Neural progenitor cell (in vitro differentiated cells): ENCODE measurements at places on chromosomes 6 and 20. TPM values are rescaled to one million over a fixed set of nuclear protein-coding genes. Genes with fewer than 3 reads are reported as not detected.

ZBP1 gene
- not detected in 2 replicates for total RNA-seq

BFSP1 gene
- total RNA-seq = not detected in 2 replicates

TSPO2 gene
- total RNA-seq = not detected in 2 replicates

SIRPB2 gene
- total RNA-seq = not detected in 2 replicates

GTSF1L gene
- not detected in 2 replicates for total RNA-seq

BPIFA1 gene
- total RNA-seq = not detected in 2 replicates

TRMT6 gene
- total RNA-seq = 10.7 and 11.1 TPM in 2 replicates

VSX1 gene
- not detected in 2 replicates for total RNA-seq

SRMS gene
- total RNA-seq = not detected in 2 replicates

CYP39A1 gene
- total RNA-seq = 4.5 and 7.1 TPM in 2 replicates

XKR7 gene
- 0.07 and 0.19 TPM in 2 replicates for total RNA-seq

DNA sequence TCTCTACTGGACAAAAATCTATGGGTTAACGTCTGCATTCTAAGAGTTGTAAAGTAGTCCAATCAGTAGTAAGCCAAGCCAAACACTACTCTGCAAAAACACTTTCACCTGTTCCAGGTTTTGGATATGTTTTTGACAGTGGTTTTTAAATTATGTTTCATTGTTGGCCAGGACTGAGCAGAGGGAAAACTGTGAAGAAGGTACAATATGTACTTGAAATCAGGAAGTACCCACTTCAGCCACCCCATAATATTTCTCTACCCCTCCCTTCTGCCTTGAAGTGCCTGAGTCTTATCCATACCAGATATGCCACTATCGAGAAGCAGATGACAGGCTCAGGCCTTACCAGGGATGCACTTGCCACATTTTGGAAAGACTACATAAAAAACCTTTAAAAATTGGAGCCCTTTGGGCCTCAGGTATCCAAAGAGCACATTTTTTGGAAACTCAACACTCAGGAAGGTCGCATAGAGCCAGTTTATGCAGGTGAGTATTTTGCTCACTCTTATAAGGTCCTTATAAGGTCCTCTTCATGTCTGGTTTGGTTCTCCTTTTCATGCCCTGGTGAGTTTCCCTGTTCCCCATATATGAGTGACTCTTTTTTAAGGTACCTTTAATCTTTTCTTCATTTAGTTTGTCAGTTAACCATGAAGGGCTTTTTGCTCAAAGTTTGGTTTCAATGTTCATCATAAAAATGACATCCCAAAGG, 859.3 kb upstream of the FLRT3 start:
- H3K27me3 ChIP-seq = no peaks in the 10 kb centered on the region
- no peaks in the 10 kb centered on the region for H3K36me3 ChIP-seq
- H3K4me3 ChIP-seq = no peak overlapping the region
- H3K4me1 ChIP-seq = no peaks in the 10 kb centered on the region

GRCh38 chr6:38651121-38651784, 11.5 kb upstream of the BTBD9 start:
- no peak overlapping the region for H3K27ac ChIP-seq
- no peaks in the 10 kb centered on the region for H3K27me3 ChIP-seq
- no peaks in the 10 kb centered on the region for H3K4me1 ChIP-seq
- H3K4me3 ChIP-seq = no peak overlapping the region

- H3K27me3 ChIP-seq = no peaks in the 10 kb centered on the region
- no peak overlapping the region for H3K27ac ChIP-seq
- H3K4me1 ChIP-seq = peaks cover 12% of the 10 kb centered on the region
- H3K4me3 ChIP-seq = no peak overlapping the region
- DNase-seq = no peak
- no peaks in the 10 kb centered on the region for H3K36me3 ChIP-seq
Measured at GRCh38 chr20:11054266-11054993, 380.6 kb upstream of the JAG1 start.

GRCh38 chr20:61848851-61849250, 216.8 kb downstream of the TAF4 start:
- no peaks in the 10 kb centered on the region for H3K27me3 ChIP-seq
- DNase-seq = no peak
- peaks cover 6% of the 10 kb centered on the region for H3K4me1 ChIP-seq
- H3K36me3 ChIP-seq = no peaks in the 10 kb centered on the region
- no peak overlapping the region for H3K4me3 ChIP-seq
- no peak overlapping the region for H3K27ac ChIP-seq

- no peaks in the 10 kb centered on the region for H3K4me1 ChIP-seq
- H3K27ac ChIP-seq = no peak overlapping the region
- no peaks in the 10 kb centered on the region for H3K36me3 ChIP-seq
- DNase-seq = no peak
- H3K27me3 ChIP-seq = no peaks in the 10 kb centered on the region
Measured at GRCh38 chr20:39916236-39916765, 772.7 kb downstream of the MAFB start.

DNA sequence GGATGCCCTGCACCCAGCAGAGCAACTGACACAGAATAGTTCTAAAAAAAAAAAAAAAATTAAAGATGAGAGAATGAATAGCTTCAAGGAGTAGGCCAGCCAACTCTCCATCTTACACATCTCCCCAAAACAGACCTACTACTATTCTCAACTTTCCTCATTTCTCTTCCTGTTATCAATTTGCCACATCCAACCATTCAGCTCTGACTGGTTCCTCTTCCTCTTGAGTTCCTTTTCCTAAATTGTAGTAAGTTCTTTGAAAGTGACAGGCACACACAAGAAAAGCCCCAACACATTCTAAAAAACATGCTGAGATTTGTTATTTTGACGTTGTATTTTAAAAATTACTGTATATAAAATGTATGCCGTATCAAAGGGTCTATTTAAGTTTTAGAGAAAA, 117.2 kb downstream of the PDSS2 start:
- no peak overlapping the region for H3K27ac ChIP-seq
- no peaks in the 10 kb centered on the region for H3K4me1 ChIP-seq
- no peaks in the 10 kb centered on the region for H3K27me3 ChIP-seq
- no peak for DNase-seq
- no peak overlapping the region for H3K4me3 ChIP-seq

GRCh38 chr6:84258268-84258667, 30.8 kb upstream of the CEP162 start:
- no peaks in the 10 kb centered on the region for H3K4me1 ChIP-seq
- H3K27ac ChIP-seq = no peak overlapping the region
- no peak overlapping the region for H3K4me3 ChIP-seq

GRCh38 chr20:51867251-51867650, 64.9 kb upstream of the SALL4 start:
- no peak for DNase-seq
- H3K27me3 ChIP-seq = no peaks in the 10 kb centered on the region
- H3K27ac ChIP-seq = no peak overlapping the region
- H3K36me3 ChIP-seq = no peaks in the 10 kb centered on the region

GRCh38 chr20:4779616-4780015, 57.9 kb downstream of the PRND start:
- H3K27me3 ChIP-seq = no peaks in the 10 kb centered on the region
- no peak for DNase-seq
- H3K4me1 ChIP-seq = no peaks in the 10 kb centered on the region
- no peaks in the 10 kb centered on the region for H3K36me3 ChIP-seq
- no peak overlapping the region for H3K27ac ChIP-seq

- H3K27me3 ChIP-seq = peaks cover 100% of the 10 kb centered on the region
- peaks cover 38% of the 10 kb centered on the region for H3K4me1 ChIP-seq
- peak overlapping the region; percentile 40 for H3K4me3 ChIP-seq
- peak; percentile 75 for DNase-seq
- H3K36me3 ChIP-seq = no peaks in the 10 kb centered on the region
Measured at GRCh38 chr6:5998711-5999687, 7.7 kb downstream of the NRN1 start.

DNA sequence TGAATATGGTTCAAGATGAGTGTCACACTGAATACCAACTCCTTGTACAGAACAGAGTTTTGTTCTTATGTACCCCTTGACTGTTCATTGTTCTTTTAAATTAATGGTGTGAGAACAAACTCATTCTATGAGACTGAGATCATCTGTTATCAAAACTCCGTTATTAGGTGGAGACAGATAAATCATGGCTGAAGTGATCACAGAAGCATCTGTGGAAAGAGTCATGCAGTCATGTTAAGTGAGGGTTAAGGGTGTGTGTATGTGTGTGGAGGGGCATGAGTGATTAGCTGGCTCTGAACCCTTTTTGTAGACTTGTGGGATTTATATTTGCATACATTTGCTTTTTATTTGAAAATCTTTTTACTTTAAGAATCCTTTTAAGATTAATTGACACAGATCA, 24.7 kb downstream of the ADGRG6 start:
- H3K27ac ChIP-seq = no peak overlapping the region
- DNase-seq = no peak
- no peaks in the 10 kb centered on the region for H3K27me3 ChIP-seq
- H3K4me1 ChIP-seq = no peaks in the 10 kb centered on the region

DNA sequence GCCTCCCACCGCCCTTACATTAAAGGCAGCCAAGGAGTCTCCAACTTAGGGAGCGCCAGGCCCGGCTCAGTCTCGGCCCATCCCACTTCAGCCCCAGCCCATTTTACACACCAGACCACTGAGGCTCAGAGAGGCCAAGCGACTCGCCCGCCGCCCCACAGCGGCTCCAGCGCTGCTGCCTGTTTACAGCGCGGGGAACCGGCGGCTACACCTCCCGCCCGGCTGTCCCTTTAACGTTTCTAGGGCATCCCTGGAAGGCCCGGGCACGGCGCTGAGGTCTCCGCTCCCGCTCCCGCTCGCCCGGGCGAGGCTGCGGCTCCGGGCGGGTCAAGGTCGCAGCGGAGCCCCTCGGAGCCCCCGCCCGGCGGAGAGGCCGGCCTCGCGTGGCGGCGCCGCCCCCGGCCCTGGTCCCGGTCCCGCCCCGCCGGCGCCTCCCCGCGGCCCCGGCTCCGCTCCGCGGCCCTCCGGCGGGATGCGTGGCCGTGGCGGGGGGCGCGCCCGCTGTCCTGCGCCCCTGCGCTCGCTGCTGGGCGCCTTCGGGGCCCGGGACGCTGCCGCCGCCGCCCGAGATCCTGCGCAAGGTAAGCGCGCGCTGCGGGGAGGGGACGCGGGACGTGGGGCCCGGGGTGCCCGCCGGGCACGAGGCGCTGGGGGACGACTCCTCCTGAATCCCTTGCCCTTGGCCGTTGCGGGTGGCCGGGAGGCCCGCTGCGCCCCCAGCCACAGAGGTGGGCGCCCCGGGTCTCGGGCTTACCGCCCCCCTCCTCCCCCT, 27.1 kb upstream of the PHACTR3 start:
- no peaks in the 10 kb centered on the region for H3K4me1 ChIP-seq
- H3K27ac ChIP-seq = no peak overlapping the region
- peaks cover 100% of the 10 kb centered on the region for H3K27me3 ChIP-seq
- peak overlapping the region; percentile 39 for H3K4me3 ChIP-seq
- no peaks in the 10 kb centered on the region for H3K36me3 ChIP-seq

DNA sequence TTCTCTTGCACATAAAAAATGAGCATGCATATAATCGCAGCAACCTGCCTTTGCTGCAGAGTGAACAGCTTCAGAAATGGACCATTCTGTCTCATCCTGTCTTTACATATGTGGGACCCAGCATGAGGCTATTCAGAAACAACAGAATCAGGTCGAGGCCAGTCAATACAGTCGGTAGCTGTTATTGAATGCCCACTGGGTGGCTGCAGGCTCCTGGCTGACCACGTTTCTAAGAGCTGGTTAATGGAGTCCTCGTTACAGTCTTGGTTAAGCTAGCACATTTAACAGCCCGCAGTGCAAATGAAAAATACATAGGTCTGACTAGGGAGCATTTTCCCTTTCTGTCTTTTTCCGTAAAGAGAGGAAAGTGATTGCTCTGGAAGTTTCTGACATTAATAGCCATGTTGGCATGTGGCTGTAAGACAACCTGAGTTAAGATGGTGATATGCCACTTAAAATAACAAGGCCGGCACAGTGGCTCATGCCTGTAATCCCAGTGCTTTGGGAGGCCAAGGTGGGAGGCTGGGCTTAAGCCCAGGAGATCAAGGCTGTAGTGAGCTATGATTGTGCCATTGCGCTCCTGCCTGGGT, 75.0 kb downstream of the SHLD1 start:
- no peak overlapping the region for H3K4me3 ChIP-seq
- no peaks in the 10 kb centered on the region for H3K27me3 ChIP-seq
- H3K4me1 ChIP-seq = peaks cover 24% of the 10 kb centered on the region
- peak; percentile 60 for DNase-seq

DNA sequence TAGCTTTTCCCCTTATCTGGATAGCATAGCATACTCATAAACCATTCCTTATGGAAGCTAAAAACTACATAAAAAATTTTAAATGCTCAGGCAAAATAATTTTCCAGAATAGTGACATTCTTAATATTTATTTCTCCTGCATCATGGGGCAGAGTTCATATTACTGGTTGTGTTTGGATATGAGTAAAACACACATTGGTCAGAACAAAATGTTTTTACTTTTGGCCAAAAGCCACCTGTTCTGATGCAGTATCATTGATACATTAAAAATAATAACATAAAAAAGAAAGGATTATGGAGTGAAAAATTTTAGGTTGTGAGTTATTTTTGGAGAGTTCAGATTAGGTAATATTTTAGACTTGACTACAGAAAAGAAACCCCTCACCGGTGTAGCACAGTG, 33.6 kb downstream of the TRAM2 start:
- no peaks in the 10 kb centered on the region for H3K27me3 ChIP-seq
- no peak for DNase-seq
- no peak overlapping the region for H3K27ac ChIP-seq
- peaks cover 3% of the 10 kb centered on the region for H3K4me1 ChIP-seq
- H3K4me3 ChIP-seq = no peak overlapping the region

DNA sequence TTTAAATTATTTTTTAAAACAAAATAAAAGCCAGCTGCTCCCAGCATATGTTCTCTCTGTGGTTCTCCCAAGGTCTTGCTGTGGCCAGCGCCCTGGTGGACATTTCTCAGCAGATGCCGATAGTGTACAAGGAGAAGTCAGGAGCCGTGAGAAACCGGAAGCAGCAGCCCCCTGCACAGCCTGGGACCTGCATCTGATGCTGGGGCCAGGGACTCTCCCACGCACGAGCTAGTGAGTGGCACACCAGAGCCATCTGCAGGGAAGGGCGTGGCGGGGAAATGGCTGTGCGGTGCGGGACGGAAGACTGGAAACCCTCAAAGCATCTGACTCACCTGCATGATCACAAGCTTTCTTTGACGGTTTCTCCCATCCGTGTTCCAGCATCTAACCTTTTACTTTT, 16.5 kb downstream of the GFRA4 start:
- no peak overlapping the region for H3K4me3 ChIP-seq
- no peak for DNase-seq
- H3K36me3 ChIP-seq = no peaks in the 10 kb centered on the region
- H3K27ac ChIP-seq = no peak overlapping the region
- H3K4me1 ChIP-seq = peaks cover 8% of the 10 kb centered on the region

DNA sequence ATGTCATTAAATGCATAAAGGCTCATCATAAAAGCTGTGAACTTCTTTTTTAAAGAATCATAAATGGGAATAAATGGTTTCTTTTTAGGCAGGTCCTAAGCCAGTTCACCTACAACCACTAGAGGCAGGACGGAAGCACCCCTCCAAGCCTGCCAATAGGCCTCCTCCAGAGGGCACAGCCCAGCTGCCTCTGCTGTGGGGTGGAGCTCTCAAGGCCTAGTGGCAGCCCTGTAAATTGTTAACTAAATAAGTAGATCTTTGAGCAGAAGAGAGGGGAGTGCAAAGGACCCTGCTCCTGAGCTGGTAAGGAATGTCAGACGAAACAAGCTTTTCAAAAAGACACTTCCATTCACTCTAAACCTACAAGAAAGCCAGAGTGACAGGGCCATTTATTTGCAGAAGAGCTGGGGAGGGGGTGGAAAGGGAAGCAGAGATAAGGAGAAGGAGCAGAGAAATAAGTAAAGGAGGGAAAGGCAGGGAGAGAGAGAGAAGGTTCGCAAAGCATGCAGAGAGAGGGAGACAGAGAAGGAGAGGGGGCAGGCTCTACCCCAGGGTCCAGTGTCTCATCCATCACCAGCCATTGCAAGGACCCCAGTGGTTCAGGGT, 18.0 kb upstream of the MAFB start:
- H3K4me3 ChIP-seq = no peak overlapping the region
- H3K27me3 ChIP-seq = no peaks in the 10 kb centered on the region
- peaks cover 46% of the 10 kb centered on the region for H3K4me1 ChIP-seq
- DNase-seq = peak; percentile 85

- peaks cover 60% of the 10 kb centered on the region for H3K27me3 ChIP-seq
- H3K27ac ChIP-seq = no peak overlapping the region
- peaks cover 14% of the 10 kb centered on the region for H3K4me1 ChIP-seq
Measured at GRCh38 chr20:43917380-43917779, 2.7 kb downstream of the TOX2 start.
